ENCODE measurements at places on chromosomes 3 and 15.

DNA sequence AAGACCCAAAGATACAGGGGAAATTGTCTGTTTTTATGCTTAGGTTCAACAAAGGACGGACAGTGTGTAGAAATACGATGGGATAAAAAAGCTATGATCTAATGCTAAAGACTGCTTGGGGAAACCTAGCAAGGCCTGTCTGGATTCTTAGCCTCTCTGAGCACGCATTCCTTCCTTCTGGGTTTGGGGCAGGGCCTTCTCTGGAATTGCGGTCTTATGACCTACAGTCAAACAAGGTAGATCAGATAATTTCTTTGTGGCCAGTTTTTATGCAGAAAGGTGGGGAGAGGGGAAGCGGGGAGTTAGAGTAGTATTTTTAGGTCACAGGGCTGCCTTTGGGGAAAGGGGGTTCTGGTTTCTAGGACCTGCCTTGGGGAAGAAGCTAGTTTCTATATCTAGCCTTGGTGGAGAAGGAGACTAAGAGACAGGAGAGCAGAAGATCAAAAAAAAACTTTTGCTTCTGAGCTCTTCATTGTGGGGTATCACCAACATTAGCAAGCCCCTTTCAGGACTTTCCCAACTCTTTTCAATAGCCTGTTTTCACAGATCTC lies 39.1 kb upstream of the LIPC start:
- DNase-seq = no peak

GRCh38 chr15:77944002-77944867 lies 133.3 kb downstream of the TBC1D2B start:
- no peak for DNase-seq

DNA sequence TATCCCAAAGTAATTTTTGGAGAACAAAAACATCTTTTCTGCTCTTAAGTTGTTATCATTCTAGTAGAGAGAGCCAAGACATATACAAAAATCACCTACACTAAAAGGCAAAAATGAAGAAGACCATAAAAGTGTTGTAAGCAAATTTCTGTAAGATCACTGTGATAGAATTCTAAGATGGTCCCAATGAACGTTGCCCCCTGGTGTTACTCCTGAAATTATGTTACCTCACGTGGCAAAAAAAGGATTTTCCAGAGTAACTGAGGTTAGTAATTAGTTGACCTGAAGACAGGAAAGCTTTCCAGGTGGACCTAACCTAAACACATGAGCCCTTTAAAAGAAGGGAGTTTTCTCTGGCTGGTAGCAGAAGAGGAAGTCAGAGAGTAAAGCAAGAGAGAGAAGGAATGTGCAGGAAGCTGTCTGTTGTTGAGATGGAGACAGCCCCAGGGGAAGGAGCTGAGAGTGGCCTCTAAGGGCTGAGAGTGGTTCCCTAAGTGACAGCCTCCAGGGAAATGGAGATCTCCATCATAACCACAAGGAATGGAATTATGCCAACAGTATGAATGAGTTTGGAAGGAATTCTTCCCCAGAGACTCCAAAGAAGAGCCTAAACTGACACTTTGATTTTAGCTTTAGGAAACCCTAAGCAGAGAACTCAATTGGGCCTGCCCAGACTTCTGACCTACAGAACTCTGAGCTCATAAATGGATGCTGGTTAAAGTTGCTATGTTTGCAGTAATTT lies 205.9 kb downstream of the CD47 start:
- DNase-seq = no peak

GRCh38 chr15:94075349-94075748 lies 156.0 kb upstream of the MCTP2 start:
- no peak for DNase-seq

DNA sequence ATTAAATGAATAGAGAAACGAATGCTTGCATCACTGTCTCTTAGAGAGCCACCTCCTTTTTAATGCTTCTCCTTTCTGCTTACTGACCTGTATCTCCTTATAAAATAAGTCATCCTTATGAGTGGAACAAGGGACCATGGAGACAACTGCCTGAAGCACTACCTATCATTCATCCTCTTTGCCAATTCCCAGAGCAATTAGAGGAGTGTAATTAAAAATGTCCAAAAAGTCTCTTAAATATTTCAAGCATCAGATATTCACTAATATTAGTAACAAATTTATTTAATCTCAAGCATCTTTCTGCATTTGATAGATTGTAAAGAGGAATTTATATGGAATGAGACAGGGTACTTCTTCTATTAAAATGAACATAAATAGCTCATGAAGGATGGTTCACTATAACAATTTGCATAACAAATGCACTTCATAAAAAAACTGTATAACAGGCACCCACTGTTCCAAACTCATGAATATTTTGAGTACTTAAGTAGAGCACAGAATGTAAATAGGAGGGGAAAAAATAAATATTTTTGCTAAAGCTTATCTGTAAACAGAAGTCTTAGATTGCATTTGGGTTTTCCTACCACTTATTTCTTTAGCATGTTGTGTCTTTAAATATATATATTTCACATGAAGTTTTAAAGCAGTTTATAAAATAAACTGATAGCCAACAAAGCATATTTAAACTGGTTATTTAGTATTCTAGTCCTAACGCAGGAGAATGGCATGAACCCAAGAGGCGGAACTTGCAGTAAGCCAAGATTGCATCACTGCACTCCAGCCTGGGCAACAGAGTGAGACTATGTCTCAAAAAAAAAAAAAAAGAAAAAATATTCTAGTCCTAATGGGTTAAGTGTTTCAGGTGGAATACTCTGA lies 269.3 kb downstream of the TBL1XR1 start:
- no peak for DNase-seq

DNA sequence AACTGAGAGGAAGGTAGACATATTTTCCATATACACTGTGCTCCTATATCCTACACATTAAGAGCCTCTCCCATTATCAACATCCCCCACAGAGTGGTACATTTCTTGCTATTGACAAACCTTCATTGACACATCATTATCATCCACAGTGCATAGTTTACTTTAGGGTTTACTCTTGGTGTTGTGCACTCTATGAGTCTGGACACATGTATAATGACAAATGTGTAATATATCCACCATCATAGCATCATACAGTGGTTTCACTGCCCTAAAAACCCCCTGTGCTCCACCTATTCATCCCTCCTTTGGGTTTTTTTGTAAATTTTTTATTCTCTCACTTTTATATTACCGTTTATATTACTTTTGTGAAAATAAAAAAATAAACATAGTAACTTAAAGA lies 22.2 kb upstream of the CLDN18 start:
- DNase-seq = no peak

- DNase-seq = no peak
Measured at GRCh38 chr3:25748189-25748588, 35.1 kb downstream of the NGLY1 start.

GRCh38 chr3:50192689-50193141 lies 1.3 kb downstream of the GNAT1 start:
- peak; percentile 64 for DNase-seq

DNA sequence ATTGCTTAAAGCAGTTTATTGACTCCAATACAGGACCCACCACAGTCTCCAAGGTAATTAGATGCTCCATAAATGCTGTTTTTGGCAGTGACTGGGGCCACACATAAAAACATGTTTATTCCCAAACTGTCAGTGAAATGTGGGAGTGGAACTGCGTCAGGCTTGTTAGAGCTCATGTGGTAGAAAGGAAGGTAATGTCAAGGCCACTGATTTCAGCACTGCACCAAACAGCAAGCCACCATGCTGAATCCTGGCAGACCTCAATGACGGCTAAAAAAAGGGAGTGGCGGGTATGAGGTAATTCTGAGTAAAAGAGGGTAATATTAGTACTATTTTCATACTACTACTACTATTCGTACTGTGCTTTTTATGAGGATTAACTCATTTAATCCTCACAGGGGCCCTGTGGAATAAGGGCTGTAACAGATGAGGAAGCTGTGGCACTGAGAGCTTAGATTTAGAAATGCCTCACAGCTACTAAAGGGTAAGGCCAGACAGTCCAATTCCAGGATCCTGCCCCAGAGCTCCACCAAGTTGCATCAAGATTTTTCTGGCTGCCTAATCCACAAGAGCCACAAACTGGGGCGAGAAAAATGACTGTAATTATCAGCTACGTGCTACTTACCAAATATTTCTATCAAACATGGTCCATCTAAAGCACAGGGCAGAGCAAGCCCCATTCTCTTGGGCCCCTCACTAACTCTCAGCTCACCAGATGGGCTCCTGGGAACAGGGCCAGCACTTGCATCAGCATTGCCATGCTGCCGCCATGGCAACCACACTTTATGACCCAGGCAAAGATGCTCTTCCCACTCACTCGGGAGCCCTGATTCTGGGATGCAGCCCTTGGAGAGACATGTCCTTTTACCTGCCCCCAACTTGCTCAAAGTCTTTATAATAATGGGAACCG lies 83.6 kb upstream of the SPATA12 start:
- DNase-seq = no peak

DNA sequence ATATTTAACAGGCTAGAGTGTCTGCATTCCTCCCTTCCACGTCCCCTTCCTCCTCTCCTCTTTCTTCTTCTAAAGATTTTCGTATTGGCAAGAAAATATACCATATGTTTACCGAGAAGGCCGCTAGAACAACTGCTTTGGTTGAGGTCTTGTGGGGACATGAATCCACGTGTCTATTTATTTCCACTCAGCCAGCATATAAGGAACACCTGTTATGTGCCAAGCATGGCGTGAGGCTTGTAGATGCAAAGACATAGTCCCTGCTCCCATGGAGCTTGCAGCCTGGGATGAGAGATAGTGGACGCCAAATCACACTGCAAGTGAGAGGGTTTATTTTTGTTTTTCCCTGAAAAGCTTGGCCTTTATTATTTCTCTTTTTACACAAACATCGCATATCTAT lies 57.1 kb downstream of the SLC7A14 start:
- DNase-seq = no peak

DNA sequence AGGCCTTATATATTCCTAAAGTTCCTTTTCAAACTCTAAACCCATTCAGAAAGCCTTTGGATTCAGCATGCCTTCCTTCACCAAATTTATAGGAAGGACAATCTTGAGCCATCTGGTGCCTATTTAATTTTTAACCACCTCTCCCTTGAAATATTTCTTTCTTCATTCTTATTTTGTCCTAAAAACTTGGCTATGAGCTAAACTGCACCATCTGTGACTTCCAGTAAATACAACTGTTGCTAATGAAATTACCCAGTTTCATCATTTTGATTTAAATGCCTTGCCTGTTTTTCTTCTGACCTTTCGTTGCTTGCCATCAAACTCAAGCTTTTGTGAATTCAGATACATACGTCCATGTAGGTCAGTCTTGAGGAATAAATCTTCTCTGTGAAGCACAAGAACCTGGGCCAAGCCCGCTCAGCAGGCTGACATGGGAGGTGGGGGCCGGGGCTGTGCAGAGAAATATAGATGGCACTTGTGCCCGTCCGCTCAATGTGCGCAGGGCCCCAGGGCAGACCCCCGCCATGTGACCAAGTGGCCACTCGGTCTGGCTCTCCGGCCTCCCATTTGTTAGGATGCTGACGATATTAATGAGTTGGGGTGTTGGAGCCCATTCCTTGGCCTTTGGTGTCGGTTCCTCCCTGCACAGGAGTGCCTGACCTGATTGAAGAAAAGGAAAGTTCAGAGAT lies 335.9 kb downstream of the VPS13C start:
- DNase-seq = no peak

- no peak for DNase-seq
Measured at GRCh38 chr3:129514110-129514509, 14.3 kb upstream of the RHO start.

GRCh38 chr15:78069052-78069414 lies 8.5 kb downstream of the TBC1D2B start:
- no peak for DNase-seq

DNA sequence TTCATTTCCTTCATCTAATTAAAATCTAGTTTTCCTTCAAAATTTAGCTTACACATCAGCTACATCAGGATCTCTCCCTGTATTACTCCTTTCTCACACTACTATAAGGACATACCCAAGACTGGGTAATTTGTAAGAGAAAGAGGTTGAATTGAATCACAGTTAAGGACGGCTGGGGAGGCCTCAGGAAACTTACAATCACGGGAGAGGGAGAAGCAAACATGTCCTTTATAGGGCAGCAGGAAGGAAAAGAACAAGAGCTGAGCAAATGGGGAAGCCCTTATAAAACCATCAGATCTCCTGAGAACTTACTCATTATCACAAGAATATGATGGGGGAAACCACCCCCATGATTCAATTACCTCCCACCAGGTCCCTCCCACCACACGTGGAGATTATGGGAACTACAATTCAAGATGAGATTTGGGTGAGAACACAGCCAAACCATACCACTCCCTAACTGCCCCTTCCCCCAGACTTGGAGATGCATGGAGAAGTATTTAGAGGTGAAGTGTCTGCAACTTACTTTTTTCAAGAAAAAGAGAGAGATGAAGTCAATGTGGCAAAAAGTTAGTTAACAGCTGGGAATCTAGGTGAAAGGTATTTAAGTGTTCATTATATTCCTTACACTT lies 21.3 kb downstream of the PRTG start:
- DNase-seq = no peak

DNA sequence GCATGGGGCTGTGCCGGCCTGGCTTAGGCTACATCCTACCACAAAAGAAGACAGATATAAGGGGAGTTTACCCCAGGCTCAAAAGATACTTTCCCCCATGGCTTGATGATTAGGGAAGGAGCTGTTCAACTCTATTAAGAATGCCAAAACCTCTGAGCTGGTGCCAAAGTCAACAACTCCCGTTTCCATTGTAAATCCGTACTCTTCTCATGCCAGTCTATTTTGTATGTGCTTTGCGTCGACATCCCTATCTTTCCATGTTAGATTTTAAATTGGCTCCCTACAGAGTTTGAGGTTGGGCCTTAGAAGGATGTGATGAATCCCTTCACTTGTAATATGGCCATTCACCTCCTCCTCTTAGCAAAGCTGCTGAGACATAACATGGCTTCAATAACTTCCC lies 46.9 kb downstream of the RLBP1 start:
- no peak for DNase-seq

GRCh38 chr3:4562595-4562994 lies 69.4 kb downstream of the ITPR1 start:
- DNase-seq = no peak

DNA sequence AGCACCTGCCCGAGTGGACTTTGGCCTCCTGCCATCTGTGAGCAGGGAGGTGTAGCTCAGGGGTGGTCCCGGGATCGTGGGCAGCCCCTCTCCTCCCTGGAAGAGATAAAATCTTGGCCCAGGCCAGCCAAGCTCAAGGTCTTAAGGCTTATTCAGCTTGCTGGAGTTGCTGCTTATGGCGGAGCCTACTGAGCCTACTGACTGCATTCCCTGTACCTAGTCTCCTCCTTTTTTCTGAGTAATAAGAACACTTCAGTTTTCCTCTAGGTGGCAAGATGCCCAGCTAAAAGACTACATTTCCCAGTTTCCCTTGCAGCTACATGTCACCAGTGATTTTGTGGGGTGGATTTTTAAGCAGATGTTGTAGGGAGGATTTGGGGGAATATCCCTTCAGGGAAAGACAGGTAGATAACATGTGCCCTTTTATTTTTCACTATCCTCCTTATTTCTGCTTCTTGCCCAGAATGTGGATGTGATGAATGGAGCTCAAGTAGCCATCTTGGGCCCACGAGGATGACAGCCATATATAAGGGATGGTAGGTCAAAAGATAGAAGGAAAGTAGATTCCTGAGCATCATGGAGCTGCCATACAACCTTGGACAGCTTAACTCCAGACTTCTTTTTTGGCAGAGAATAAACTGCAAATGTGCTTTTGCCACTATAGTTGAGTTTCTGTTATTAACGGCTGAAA lies 41.4 kb upstream of the INSYN1 start:
- no peak for DNase-seq

- DNase-seq = no peak
Measured at GRCh38 chr3:134038071-134038491, 8.4 kb upstream of the SLCO2A1 start.

Data from stimulated activated CD8-positive, alpha-beta memory T cell treated with anti-CD3 and anti-CD28 coated beads, Interleukin-2, amount 100 ng/mL, for 1 hour (primary cell).